ENCODE measurements at places on chromosomes 2 and 18. TPM values are rescaled to one million over a fixed set of nuclear protein-coding genes. Genes with fewer than 3 reads are reported as not detected.

Gene L3MBTL4
- 0.05 TPM for total RNA-seq

Gene ACTG2
- total RNA-seq, result 0.40 TPM

Gene REG3G
- not detected for total RNA-seq

Gene GPR75
- 1.2 TPM for total RNA-seq

Gene MORN2
- 37.6 TPM for total RNA-seq

Gene ZNF519
- total RNA-seq, result 1.4 TPM

Gene FAM237A
- total RNA-seq, result not detected
